Femur (tissue), 1 donor: ENCODE measurements at places on chromosomes 6 and 20.
A peak's percentile ranks its signal among the peaks of the same experiment; 100 is the strongest.

GRCh38 chr20:10255846-10256245 lies 37.2 kb downstream of the SNAP25 start:
- DNase-seq = no peak

GRCh38 chr20:62561948-62562347 lies 80.4 kb upstream of the SLCO4A1 start:
- DNase-seq = no peak

GRCh38 chr6:1436334-1437306 lies 47.2 kb downstream of the FOXF2 start:
- DNase-seq = peak; percentile 67

DNA sequence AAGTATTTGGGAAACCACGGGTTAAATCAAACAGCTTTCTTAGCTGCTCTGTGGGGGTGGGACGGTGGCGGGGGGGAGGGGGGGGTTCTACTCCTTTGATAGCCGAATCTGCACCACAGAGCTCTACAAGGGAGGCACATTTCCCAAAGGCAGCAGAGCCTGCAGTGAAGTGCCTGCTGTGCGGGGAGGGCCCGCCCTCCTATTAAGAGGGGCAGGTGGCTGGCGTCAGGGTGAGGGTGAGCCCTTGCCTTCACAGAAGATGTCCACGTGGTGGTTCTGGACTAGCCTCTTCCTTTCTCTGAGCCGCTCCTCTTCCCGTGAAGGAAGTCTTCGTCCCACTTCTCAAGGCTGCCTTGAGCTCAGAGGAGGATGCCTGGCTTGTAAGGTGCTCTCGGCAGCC lies 174.9 kb upstream of the THBS2 start:
- peak; percentile 33 for DNase-seq

DNA sequence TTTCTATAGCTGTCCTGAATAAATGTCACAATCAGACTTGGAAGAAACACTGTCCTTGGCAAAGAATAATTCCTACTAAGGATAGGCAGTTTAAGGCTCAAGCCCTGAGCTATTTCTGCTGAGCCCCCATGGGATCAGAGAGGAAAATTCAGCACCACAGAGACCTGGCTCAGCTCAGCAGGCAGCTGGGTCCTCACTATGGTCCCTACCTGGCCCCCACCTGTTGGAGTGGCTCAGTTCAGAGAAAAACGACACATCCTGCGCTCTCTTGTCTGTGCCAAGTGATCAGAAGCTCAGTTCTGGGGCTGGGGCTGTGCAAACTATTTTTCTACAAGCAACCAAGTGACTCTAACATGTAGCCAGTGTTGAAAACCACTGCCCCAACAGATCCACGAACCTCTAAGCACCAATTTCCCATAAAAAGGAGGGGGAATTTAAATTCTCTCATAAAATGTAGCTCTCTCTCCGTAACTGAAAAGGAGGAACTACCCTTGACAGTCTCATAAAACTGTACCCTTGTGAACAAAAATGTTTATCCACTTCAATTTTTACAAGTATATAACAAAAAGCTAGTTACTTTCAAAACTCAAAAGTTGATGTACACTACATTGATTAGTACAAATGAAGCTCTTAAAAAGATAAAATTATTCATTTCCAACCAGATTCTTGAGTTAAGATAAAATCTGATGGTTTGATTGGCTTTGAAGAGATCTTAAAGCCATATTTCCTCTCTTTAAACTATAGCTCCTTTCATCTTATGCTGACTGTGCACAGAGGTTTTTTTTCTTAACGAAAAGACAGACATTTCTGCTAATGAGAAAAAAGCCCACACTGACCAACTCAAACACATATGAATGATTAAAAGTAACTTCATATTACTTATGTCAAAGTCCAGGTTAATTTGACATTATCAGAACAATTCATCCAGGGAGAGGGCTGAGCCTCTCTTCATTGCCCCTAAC lies 52.0 kb downstream of the KIF13A start:
- no peak for DNase-seq

- no peak for DNase-seq
These were observed 239.2 kb upstream of the FKBP1C start for GRCh38 chr6:62971976-62972658.

GRCh38 chr20:4560667-4561066 lies 161.0 kb upstream of the PRND start:
- DNase-seq = no peak

GRCh38 chr20:48196486-48196885 lies 411.2 kb upstream of the SULF2 start:
- DNase-seq = no peak
